Psoas muscle (tissue), 8 donors: ENCODE measurements at places on chromosomes 13 and 19. TPM values are rescaled to one million over a fixed set of nuclear protein-coding genes. Genes with fewer than 3 reads are reported as not detected.

The MBD3L3 gene
- not detected for total RNA-seq

- DNase-seq = peak; percentile 71
Measured at GRCh38 chr19:42176990-42177685, 40.3 kb downstream of the DEDD2 start.

The MPND gene
- total RNA-seq = 10.3 TPM

The AKT1S1 gene
- total RNA-seq = 82.8 TPM

The CACNG7 gene
- total RNA-seq = not detected

The MCF2L gene
- 14.3 TPM for total RNA-seq

The ZNF229 gene
- 2.9 TPM for total RNA-seq

DNA sequence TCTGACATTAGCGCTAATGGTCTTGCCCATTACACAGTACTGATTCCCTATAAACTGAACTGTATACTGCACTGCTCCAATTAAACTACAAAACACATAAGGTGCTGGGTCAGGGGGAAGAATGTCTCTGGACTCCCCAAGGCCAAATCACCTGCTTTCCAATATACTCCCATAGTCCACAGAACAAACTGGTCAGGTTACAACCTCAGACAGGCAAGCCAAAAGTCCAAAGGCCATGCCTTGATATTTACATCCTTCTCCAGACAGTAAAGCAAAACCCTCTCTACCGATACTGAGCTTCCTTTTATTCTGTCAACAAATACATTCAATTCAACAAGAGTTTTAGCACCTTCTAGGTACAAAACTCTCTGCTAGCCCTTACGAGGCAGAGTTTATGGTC lies 8.9 kb downstream of the ZNF541 start:
- no peak for DNase-seq

The ZNF99 gene
- total RNA-seq = not detected

GRCh38 chr19:17473041-17473440 lies 2.7 kb downstream of the SLC27A1 start:
- no peak for DNase-seq

DNA sequence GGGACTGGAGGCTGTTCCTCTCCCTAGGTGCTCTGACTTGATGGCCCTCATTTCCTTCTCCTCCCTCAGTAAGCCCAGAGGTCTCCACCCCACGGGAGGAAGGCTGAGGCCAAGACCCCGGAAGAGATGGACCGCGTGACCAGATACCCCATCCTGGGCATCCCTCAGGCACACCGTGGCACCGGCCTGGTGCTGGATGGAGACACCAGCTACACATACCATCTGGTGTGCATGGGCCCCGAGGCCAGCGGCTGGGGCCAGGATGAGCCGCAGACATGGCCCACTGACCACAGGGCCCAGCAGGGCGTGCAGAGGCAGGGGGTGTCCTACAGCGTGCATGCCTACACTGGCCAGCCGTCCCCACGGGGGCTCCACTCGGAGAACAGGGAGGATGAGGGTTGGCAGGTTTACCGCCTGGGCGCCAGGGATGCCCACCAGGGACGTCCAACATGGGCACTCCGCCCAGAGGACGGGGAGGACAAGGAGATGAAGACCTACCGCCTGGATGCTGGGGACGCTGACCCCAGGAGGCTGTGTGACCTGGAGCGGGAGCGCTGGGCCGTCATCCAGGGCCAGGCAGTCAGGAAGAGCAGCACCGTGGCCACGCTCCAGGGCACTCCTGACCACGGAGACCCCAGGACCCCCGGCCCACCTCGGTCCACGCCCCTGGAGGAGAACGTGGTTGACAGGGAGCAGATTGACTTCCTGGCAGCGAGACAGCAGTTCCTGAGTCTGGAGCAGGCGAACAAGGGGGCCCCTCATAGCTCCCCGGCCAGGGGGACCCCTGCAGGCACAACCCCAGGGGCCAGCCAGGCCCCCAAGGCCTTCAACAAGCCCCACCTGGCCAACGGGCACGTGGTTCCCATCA lies 6.1 kb downstream of the MISP start:
- no peak for DNase-seq

DNA sequence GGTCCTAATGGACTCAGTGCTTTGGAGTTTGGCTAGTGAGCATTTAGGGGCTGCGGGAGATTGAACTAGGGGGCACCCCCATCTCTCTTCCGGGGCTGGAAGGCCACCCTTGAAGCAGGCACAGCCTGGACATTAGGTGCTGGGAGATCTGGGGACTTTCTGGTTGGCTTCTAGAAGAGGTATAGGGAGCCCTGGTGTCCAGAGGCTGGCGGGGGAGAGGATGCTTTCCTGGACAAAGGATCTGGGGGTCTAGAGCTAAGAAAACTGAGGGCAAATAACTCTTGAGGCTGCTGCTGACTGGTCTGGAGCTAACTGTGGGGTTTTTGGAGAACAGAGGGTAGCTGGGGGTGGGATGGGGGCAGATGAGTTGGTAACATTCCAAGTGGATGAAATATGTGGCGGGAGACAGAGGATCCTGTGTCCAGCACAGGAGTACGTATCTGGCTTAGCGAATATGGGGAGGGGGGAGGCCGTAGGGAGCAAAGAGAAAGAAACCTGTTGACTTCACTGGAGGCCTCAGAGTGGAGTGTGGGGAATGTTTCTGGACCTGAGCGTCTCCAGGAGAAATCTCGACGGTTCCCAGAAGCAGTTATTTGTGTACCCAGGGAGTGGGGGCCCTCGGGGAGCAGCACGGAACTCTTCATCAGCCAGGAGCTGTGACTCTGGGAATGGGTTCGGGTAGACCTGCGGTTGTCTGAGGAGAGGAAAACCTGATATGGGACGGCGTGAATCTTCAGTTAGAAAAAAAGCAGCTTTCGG lies 1.4 kb downstream of the HNRNPUL1 start:
- no peak for DNase-seq

The RNF225 gene
- total RNA-seq = not detected

DNA sequence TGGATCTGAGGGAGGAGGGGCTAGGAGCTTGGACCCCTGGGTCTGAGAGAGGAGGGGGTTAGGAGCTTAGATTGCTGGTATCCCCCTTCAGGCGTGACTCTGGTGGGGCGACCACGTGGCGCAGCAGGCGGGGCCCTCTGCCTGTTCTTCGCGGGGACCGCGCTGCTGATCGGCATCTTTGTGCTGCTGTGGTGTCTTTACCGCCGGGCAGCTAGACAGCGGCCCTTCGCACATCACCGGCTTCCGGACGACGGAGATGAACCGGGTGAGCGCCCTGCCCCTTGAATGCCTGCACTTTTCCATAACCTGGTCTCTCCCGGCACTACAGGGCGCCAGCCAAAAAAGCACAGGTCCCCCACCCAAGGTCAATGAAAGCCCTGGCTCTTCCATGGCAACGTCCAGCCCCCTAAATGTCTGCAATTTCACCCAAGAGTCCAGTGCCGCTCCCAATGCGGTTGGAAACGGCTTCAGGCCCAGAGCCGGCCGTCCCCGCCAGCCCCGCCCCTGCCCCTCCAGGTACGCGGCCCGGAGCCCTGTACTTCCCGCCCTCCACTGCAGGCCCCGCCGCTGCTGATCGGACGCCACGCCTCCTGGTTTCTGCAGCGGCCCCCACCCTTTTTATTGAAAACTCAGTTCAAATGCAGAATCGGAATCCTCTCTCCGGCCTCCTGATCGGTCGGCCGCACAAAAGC lies 2.8 kb downstream of the GFY start:
- no peak for DNase-seq

The RTBDN gene
- not detected for total RNA-seq

- DNase-seq = no peak
Measured at GRCh38 chr19:13209484-13210338, 59.5 kb downstream of the IER2 start.

DNA sequence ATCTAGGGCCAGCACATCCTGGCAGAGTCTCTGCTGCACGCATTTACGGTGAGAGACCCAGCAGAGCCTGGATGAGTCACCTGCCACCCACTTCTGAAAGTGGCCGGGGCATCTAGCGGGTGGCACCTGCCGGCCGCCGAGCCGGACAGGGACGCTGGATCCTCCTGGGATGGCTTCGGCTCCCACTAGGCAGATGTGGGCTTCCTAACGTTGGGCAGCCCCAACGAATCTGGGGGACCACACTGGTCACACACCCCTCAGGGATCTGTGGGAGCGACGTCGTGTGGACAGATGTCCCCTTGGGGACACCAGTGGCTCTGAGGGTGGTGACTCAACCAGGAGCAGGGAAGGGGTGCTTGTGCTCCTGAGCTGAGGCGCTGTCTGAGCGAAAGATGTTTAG lies 32.2 kb downstream of the TMEM255B start:
- DNase-seq = no peak

DNA sequence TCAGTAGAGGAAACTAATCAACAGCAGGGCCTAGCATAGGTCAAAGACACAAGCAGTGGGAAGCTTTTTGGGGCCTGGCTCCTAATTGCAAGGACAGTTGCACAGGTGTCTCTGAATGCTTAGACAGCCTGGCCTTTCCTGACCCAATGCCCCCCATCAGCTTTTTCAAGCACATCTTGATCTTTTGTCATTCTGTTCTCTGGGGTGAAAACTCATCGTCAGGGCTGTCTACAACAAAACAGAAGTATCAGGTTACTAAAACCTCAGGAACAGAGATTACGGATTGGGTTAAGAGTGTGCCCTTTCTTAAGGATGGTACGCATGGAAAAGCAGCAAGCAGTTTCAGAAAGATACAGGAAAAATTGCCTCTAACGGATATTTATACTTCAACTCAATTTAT lies 8.3 kb upstream of the ZNF254 start:
- no peak for DNase-seq
